ENCODE measurements at places on chromosomes 1 and 21. TPM values are rescaled to one million over a fixed set of nuclear protein-coding genes. Genes with fewer than 3 reads are reported as not detected.

Gene ARMH1
- total RNA-seq: 6.7 TPM

Gene PDE4DIP
- total RNA-seq: 436 TPM

Gene GNAT2
- 21.8 TPM for total RNA-seq

Gene LCA5L
- 3.8 TPM for total RNA-seq

Gene BNIPL
- total RNA-seq: 9.5 TPM

Gene TFF1
- not detected for total RNA-seq

Gene RPTN
- total RNA-seq: not detected

Gene KRTAP7-1
- not detected for total RNA-seq

Gene C1QB
- total RNA-seq: 25.4 TPM

Gene NECAP2
- total RNA-seq: 48.2 TPM
